G401 (cell line): ENCODE measurements at places on chromosomes 3 and 15. TPM values are rescaled to one million over a fixed set of nuclear protein-coding genes. Genes with fewer than 3 reads are reported as not detected.
A peak's percentile ranks its signal among the peaks of the same experiment; 100 is the strongest.

A4GNT gene
- total RNA-seq = not detected in 2 replicates

FBXW12 gene
- 0.68 TPM in 1 of 2 replicates, not detected in the other for total RNA-seq

DMXL2 gene
- 21.3 and 25.0 TPM in 2 replicates for total RNA-seq

SLC28A2 gene
- not detected in 2 replicates for total RNA-seq

GOLGA8G gene
- not detected in 2 replicates for total RNA-seq

GPR62 gene
- not detected in 2 replicates for total RNA-seq

HHLA2 gene
- total RNA-seq = not detected in 2 replicates

ACOX2 gene
- 16.1 and 25.4 TPM in 2 replicates for total RNA-seq

CASR gene
- not detected in 2 replicates for total RNA-seq

NIPA2 gene
- total RNA-seq = 115 and 137 TPM in 2 replicates

KNG1 gene
- total RNA-seq = not detected in 2 replicates

RTP1 gene
- not detected in 2 replicates for total RNA-seq

CKMT1A gene
- 3.8 and 14.2 TPM in 2 replicates for total RNA-seq

CCDC191 gene
- 0.49 and 0.54 TPM in 2 replicates for total RNA-seq

- no peak for DNase-seq
Observed at GRCh38 chr3:52509753-52510328, 14.7 kb downstream of the STAB1 start.

DNA sequence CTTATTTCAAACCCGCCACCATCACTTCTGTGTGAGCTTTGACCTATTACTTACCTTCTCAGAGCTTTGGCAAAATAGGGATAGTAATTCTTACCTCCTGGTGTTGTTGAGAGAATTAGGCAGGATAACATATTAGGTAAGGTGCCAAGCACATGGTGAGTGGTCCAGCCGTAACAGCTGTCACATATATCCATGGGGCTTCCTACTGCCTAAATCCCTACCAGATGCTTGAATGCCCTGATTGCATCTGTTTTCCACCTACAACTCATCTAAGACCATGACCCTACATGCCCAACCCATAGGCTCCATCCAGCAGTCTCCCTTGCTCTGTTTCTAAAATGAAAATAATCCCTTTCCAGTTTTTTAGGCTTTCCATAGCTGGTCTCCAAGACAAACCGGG is 162.3 kb upstream of the NR2E3 start:
- DNase-seq = no peak

GRCh38 chr3:25820366-25820765 is 30.5 kb downstream of the OXSM start:
- no peak for DNase-seq

GRCh38 chr3:27507515-27508266 is 23.5 kb upstream of the SLC4A7 start:
- no peak for DNase-seq

DNA sequence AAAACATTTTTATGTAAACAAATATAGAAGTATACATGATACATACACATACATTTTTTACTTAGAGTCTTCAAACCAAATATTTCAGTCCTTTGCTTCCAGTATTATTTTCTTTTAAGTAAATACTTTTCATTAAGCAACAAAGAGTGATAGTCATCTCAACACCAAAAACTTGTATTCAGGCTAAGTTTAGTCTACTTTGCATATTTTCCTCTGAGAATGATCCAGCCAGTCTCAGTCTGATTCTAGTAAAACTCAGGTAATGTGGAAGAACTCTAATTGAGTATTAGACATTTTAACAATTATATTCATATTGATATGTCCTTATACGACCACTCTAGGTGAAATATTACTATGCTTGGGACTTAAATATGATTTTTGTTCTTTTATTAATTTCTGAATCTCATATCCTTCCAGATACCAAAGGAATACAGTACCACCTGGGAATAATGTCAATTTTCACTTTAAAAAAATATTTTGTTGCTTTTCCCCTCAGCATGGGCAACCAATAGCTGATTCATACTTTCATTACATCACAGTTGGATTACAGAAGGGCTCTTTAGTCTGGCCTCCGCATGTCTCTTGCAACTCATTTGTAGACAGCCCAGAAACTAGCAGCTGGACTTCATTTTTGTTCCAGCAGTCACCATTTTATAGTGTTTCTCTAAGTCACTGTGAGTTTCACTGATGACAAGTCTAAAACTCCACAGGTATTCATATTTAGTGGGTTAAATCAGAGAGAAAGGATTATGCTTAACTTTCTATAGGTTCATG is 390.4 kb downstream of the ZBTB20 start:
- peak; percentile 47 for DNase-seq

GRCh38 chr3:71127052-71127831 is 456.3 kb downstream of the FOXP1 start:
- DNase-seq = no peak

DNA sequence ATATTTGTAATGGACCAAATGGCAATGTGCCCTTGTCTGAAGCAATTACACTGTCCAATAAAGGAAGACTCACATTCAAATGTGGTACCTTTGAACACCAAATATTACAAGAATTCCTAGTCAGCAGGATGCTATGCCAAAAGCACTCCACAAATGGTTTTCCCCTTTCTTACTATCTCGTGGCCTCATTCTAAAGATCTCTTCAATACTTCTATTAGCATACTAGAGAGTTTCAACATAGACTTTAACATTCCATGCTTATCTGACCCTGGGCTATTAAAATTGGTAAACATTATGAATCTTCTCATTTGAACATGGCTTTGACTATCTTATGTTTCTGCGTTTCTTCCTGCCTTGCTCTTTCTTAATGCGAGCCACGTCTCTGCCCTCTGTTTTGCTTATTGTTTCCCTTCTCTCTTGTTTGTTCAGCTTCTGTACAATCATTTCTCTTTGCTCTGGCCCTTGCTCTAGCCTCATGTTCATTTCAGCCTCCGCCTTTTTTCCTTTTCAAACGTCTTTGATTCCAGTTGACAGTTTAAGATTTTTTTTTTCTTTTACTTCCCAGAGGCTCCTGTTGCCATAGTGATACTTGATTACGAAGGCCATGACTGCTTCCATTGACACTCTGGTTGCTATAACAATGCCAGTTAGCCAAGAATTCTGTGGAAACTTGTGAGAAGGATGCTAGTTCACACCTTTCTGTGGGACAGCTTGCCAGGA is 49.5 kb upstream of the SLC9A9 start:
- no peak for DNase-seq

- DNase-seq = no peak
Observed at GRCh38 chr3:172918165-172918564, 167.6 kb downstream of the ECT2 start.

- DNase-seq = no peak
Observed at GRCh38 chr3:42790714-42791229, 13.5 kb downstream of the HIGD1A start.

DNA sequence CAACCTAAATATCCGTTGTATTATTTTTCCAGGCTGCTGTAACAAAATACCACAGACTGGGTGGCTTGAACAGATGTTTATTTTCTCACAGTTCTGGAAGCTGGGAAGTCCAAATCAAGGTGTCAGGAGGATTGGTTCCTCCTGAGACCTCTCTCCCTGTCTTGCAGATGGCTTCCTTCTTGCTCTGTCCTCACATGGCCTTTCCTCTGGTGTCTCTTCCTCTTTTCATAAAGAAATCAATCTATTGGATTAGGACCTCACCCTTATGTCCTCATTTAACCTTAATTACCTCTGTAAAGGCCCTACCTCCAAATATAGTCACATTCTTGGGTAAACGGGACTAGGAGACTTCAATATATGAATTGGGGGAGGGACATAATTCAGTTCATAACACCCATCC is 89.2 kb upstream of the PLCL2 start:
- DNase-seq = no peak

DNA sequence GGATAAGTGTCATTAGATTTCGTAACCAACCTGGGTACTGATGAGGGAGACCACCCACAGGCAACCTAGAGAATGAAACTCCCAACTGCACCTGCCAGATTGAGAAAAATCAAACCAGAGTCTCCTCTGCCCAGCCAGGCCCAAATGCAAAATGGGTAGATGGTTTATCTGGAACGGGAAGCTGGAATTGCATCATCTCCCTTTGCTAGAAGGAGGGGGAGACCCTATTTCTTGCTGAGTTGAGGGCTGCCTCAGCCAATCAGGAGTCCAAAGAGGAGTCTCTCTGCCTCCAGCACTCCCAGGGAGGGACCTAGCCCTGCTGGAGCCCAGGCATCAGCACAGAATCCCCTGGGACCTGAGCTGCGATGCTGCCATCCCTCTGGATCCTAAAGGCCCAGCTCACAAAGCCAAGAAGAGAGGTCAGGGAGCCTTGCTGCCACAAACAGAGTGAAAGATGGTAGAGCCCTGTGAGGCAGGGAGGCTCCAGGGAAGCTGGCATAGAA is 8.1 kb downstream of the RMDN3 start:
- no peak for DNase-seq

DNA sequence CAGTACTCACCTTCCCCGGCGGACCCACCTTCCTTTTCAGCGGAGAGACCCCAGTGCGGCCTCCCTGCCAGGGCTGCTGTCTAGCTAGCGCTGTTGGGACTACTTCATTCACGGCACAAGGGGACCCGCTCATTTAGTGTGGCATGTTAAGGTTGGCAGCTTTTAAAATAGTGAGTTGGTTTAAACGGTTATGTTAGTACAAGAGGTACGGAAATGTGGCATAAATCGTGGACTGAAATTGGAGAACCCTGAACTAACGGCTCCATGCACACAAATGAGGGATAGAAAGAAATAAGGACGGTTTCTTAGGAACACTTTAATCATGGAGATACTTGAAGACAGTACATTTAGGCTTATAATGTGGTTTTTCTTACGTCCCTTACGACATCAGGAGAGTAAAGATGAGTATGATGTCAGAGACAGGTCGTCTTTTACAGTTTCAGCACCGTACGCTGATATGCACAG is 752 bp downstream of the CEP63 start:
- peak; percentile 45 for DNase-seq

DNA sequence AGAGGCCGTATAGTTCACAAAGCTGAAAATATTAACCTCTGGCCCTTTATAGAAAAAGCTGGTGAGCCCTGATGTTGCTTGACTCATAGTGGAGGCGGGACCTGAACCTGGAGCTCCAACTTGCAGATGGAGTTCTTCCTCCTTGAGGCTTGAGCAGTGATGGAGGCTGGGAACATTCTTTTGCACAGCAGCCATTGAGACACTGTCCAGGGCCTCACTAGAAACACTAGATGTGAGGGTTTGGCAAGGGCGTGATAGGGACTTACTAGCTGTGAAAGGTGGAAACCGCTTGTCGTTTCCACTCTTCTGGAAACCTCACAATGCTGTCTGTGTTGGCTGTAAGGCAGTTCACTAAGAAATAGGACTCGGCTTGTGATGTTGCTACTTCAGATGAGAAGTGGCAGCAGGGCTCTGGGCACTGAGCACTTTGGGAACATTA is 12.5 kb downstream of the SMAD6 start:
- DNase-seq = no peak

- DNase-seq = no peak
Observed at GRCh38 chr3:30269751-30270445, 336.5 kb upstream of the TGFBR2 start.

- DNase-seq = no peak
Observed at GRCh38 chr3:73766599-73767381, 142.0 kb upstream of the PDZRN3 start.

DNA sequence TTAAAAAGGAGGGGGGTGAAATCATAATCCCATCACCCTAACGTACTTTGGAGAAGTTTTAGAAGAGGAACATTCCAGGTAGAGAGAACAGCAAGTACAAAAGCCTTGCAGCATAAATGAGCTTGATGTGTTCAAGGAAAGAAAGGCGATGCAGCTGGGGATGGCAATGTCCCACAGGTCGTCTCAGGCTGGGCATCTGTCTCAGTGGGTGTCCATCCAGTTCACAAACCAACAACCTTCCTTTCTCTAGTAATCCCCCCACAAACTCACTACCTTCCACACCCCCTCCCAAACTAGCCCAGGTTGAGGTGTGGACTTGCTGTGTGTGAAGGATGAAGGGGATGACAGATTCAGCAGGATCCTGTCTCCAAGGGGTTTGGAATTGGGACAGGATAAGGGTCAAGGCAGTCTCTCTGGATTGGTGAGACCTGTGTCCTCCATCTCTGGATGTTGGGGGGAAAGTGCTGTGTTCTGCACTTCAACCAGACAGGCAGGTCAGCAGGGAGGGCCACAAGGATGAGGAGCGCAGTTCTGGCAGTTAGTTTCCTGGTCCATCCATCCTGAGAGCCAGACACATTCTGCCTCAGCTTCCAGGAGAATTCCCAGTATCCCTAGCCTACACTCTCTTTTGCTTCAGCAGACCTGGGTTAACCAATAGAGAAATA is 1.7 kb upstream of the ESYT3 start:
- DNase-seq = no peak

GRCh38 chr15:40367686-40368611 is 9.9 kb downstream of the DISP2 start:
- peak; percentile 84 for DNase-seq

GRCh38 chr15:73114064-73114463 is 61.8 kb downstream of the NEO1 start:
- no peak for DNase-seq

DNA sequence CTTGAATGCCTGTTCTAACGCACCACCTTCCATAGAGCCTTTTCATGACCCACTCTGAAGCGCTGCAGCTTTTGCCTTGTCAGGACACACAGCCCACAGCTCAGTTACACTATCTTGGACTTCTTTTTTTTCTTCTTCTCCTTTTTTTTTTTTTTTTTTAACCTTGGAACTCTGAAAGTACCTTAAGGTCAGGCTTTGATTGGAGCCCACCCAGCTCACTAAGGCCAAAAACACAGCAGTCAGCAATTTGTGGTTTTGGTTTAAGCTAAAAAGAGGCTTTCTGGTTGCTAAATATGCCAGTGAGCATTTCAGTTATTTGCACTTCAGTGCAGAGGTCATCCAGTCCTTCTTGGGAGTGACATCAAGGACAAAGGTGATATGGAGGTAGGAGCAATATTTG is 1.7 kb downstream of the SLC25A20 start:
- DNase-seq = no peak

GRCh38 chr3:12303534-12303933 is 14.7 kb downstream of the PPARG start:
- no peak for DNase-seq

GRCh38 chr3:115651087-115651486 is 27.8 kb downstream of the GAP43 start:
- DNase-seq = no peak

GRCh38 chr3:105315815-105316214 is 50.9 kb upstream of the ALCAM start:
- no peak for DNase-seq

DNA sequence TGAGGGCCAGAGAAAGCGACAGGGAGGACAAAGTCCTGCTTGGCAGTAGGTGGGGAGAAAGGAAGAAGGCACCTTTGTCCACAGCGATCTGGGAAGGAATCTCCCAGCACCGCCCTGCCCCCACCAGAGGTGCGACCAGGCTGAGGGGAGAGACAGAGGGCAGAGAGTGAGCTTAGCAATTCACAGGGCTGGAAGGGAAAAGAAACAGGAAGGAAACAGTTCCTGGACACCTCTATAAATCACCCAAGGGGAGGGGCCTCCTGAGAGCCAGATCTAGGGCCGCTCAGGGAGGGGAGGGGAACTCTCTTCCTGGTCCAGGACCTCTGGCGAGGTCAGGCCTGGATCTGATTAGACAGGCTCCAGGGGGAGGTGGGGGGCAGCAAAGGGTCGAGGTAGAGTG is 35.4 kb downstream of the RNU5B-1 start:
- no peak for DNase-seq

DNA sequence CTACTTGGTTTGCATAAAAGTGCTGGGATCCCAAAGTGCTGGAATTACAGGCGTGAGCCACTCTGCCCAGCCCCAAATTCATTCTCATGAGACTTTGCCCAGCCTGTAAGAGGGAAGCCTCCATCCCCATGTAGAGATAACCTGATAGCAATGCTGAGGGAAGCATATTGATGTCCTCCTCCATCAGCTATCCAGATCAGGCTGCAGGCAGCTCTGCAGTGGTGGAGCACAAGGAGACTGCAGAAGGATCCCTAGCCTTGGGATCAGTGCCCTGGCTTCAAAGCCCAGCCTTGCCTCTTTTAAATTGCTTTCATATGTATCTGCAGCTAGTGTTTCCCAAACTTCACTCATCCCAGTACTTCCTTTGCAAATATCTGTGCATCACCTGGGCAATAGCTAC is 32.7 kb downstream of the MECOM start:
- DNase-seq = no peak
